ENCODE measurements at places on chromosomes 1 and 21.

DNA sequence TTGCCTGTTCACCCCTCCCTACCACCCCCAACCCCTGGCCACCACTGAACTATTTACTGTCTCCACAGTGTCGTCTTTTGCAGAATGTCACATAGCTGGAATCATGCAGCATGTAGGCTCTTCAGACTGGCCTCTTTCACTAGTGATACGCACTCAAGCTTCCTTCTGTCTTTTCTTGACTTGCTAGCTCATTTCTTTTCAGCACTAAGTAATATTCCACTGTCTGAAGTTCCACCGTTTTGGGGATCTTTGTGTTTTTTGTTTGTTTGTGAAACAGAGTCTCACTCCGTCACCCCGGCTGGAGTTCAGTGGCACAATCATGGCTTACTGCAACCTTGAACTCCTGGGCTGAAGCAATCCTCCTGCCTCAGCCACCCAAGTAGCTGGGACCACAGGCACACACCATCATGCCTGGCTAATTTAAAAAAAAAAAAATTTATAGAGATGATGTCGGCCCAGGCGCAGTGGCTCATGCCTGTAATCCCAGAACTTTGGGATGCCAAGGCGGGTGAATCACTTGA lies 43.4 kb upstream of the SLC25A33 start:
- no peak for DNase-seq

DNA sequence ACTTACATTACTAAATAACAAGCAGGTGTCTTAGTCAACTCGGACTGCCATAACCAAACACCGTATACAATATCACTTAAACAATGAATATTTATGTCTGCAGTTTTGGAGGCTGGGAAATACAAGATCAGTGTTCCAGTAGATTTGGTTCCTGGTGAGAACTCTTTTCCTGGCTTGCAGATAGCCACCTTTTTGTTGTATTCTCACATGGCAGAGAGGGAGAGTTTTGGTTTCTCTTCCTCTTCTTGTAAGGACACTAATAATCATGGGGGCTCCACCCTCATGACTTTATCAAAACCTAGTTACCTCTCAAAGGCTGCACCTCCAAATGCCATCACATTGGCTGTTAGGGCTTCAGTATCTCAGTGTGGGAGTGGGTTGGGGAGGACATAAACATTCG lies 82.9 kb upstream of the CACYBP start:
- DNase-seq: no peak

- no peak for DNase-seq
Observed at GRCh38 chr1:211082824-211083223, 51.1 kb downstream of the KCNH1 start.

DNA sequence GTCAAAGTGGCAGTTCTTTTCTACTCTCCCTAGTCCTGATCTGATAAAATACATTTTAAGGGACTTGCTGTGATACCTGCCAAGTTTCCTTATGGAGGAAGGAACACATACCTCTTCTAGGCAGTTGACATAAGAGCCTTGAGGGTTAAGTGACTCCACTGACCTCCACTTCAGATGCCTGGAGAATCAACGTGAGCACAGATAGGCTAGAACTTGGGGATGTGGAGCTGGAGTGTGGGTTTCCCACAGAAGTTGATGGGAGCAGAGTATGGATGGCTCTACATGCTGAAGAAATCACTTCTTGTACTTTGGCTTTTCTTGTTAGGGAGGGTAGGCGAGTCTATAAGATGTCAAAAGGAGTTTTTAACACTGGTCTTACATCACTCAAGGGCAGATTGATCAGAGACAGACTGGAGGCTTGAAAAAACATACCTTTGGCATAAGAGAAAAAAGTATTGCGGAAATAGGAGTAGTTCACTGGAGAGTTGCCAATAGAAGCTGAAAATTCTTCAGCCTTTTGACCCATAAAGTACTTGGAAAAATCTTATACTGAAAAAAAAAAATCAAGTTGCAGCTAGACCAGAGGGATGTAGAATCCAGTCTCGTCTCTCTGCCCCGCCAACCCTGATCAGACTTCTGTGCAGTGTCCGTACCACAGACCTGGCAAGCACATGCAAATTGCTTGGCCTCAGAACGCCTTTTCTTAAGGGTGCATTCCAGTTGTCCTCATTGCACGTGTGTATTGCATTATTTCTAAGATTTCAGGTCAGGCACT lies 5.5 kb downstream of the RHOU start:
- DNase-seq: no peak

GRCh38 chr1:213374369-213374768 lies 323.3 kb downstream of the RPS6KC1 start:
- peak; percentile 91 for DNase-seq

DNA sequence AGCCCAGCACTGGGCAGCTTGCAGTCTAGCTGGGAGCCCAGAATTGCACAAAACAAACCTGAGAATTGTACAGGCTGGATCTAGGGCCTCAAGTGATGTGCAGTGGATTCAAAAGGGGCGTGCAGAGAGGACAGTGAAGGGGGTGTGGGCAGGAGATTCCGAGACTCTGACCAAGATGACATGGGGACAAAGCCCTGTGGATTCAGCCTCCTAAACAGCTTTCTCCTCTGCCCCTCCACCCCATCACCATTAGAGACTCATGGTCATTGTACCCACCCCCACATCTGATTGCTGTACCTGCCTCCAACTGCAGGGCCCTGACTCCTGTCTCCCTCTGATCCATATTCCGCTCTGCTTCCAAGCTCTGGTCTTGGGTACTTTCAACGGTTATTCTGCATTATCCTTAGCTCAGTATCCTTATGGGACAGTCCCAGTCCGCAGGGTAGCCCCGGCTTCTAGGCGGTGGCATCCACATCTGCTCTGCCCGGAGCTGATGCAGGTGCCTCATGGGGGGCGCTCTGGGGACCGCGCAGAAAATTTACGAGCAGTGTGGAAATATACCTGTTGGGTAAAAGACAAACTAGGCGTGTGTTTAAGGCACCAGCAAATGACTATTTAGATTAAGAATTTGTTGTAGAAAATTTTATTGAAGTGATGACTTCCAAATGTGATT lies 1.7 kb upstream of the BMP8A start:
- DNase-seq: peak; percentile 98

GRCh38 chr1:22001409-22001808 lies at the start of gene CELA3A:
TSS of gene CELA3A (plus strand) at chr1:22001657. CDS start at chr1:22001675, 18 bp downstream.
- DNase-seq: no peak
